ENCODE measurements at places on chromosomes 16 and 17.

GRCh38 chr16:17832738-17833137 is 362.0 kb upstream of the XYLT1 start:
- DNase-seq = no peak

DNA sequence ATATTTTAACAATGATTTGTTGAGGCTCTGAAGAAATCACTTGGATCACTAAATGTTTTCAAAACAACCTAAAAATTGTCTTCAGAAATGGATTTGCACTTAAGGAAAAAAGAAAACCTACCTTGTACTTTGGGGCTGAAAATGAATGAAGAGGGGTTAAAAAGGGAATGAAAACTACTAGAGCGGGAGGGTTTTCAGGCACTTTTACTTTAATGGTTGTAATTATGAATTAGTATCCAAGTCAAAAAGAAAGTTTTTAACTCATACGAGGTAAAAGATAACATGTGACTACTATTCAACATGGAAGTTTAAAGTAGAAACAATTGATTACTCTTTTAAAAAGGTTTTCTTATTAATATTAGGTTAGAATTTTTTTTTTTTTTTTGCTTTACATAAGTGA is 5.1 kb downstream of the IGF2BP1 start:
- no peak for DNase-seq

GRCh38 chr16:22989598-22989997 is 159.7 kb downstream of the USP31 start:
- no peak for DNase-seq

- no peak for DNase-seq
Observed at GRCh38 chr17:81263371-81264181, 24.5 kb downstream of the NDUFAF8 start.

DNA sequence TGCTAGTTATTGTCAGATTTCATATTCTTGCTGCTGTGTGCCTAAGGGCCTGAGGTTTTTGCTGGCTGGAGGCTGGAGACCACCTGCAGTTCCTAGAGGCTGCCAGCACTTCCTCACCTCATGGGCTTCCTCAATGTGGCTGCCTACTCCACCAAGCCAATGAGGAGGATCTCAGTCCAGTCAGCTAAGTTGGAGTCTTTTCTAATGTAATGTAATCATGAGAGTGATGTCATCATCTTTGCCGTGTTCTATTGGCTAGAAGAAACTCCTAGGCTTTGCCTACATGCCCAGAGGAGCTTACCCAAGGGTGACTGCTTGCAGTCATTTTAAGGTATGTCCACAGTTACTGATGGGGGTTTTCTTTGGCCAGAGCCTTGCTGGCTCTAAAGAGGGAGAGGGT is 53.0 kb downstream of the SOCS3 start:
- no peak for DNase-seq

DNA sequence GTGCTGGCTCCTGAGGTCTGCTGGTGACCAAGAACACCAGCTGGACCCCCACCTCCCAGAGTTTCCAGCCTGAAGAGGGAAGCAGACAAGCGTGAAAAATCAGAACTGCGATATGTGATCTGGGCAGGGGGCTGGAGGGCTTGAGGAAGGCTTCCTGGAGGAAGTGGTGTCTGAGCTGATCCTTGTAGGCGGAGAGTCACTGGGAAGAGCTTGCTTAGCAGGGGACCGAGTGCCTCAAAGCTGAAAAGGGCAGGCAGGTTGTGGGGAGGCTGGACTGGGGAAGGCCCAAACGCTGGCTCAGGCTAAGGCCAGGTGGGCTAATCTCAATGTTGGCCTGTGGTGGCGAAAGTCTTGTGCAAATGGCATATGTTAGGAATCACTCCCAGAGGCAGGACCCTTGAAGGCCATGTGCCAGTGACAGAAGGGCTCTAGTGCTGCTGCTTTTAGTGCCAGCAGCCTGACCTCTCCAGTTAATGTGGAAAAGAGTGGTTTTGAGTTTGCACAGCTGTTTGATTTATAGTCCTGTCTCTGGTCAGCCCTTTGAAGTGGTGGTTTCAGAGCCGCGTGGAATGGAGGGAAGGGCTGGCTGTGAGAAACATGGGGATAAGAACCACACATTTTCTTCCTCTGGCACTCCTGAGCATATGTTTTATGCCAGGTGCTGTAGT is 85.3 kb upstream of the LGALS9 start:
- no peak for DNase-seq

- DNase-seq = no peak
Observed at GRCh38 chr17:9874722-9875121, 30.3 kb downstream of the RCVRN start.

- no peak for DNase-seq
Observed at GRCh38 chr17:15351478-15351840, 10.1 kb upstream of the TEKT3 start.

DNA sequence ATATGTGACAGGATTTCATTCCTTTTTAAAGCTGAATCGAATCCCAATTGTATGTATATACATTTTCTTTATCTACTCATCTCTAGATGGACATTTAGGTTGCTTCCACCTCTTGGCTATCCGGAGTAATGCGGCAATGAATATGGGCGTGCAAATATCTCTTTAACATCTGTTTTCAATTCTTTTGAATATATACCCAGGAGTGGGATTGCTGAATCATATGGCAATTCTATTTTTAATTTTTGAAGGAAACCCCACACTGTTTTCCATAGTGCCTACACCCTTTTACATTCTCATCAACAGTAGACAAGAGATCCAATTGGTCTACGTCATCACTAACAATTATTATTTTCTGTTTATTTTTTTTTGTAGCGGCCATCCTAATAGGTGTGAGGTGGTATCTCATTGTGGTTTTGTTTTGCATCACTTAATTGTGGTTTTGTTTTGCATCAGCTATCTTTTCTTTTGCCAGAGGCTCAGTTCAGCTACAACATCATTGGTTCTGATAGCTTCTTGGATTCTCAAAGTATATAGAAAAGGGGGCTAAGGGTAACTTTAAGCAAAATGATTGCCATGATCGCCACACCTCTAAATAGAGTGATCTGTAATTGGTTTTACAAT is 25.6 kb upstream of the MAP2K6 start:
- DNase-seq = no peak

GRCh38 chr17:51730303-51731050 is 428.0 kb downstream of the CA10 start:
- DNase-seq = no peak

GRCh38 chr16:84891149-84891795 is 71.5 kb downstream of the CRISPLD2 start:
- no peak for DNase-seq
